Testis (tissue), 5 donors: ENCODE measurements at places on chromosomes 13 and 19. TPM values are rescaled to one million over a fixed set of nuclear protein-coding genes. Genes with fewer than 3 reads are reported as not detected.
A peak's percentile ranks its signal among the peaks of the same experiment; 100 is the strongest.

DNA sequence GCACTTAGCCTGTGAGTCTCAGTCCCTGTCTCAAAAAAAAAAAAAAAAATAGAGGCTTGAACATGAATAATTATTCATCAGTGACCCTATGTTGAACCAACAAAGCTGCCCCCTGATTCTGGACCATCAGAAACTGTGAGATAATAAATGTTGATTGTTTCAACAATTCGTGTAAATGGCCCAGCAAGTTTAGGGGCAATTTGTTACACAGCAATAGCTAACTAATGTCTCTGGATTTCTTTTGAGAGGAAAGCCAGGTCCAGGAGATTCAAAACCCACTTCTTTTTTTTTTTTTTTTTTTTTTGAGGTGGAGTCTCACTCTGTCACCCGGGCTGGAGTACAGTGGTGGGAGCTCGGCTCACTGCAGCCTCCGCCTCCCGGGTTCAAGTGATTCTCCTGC is 12.5 kb upstream of the TLE6 start:
- no peak overlapping the region for H3K27ac ChIP-seq
- no peaks in the 10 kb centered on the region for H3K27me3 ChIP-seq
- DNase-seq = no peak
- peaks cover 11% of the 10 kb centered on the region for H3K4me1 ChIP-seq

GRCh38 chr19:42323473-42323851 is 2.0 kb upstream of the MEGF8 start:
- no peaks in the 10 kb centered on the region for H3K27me3 ChIP-seq
- no peaks in the 10 kb centered on the region for H3K36me3 ChIP-seq
- no peak overlapping the region for H3K27ac ChIP-seq

DNA sequence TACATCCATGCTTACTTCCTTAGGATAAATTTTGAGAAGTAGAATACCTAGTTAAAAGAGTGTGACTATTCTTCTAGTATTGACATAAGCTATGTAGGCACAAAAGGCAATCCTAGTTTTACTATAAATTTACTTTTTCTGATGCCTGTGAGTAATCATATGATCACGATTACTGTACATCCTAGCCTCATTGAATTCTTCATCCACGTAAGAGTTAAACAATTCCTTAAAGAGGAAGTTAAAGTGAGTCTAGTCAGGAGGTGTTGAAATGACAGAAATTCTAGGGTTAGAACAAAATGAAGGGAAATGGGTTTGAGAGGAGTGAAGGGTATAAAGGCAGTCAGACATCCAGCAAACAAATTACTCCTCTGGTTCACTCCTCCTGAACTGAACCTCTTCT is at the start of gene ACOD1:
Gene ACOD1, plus strand, starts transcription at position 363 of the 400 bp plus-strand sequence. CDS start 48 bp downstream, outside the sequence.
- H3K27ac ChIP-seq = no peak within 1 kb of the TSS
- H3K27me3 ChIP-seq = no peaks in the 10 kb centered on the region
- no peaks in the 10 kb centered on the region for H3K4me1 ChIP-seq
- no peaks in the 10 kb centered on the region for H3K36me3 ChIP-seq
- DNase-seq = no peak

DNA sequence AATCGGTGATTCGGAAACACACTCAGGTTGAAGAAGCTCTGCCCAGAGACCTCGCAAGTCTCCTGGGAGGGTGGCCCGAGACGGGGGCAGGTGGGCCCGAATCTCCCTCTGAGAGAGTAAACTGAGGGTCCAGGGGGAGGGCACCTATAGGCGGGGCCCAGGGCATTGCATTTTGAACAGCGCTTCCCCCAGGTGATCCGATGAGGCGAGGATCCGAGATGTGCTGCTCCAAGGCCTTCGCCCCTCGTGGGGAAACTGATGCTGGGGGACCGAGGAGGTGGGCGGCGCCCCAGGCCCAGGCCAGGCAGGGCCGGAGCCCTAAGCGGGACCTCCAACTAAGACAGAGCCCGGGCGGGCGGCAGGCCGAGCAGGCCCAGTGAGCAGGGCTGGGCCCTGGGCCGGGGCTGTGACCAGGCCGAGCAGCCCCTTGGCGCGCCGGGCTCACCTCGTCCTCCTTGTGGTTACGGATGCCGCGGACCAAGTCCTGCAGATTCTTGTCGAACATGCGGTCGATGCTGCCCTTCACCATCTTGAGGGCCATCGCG is 500 bp downstream of the AP3D1 start:
- H3K4me3 ChIP-seq = peak overlapping the region; percentile 96
- peaks cover 16% of the 10 kb centered on the region for H3K4me1 ChIP-seq

DNA sequence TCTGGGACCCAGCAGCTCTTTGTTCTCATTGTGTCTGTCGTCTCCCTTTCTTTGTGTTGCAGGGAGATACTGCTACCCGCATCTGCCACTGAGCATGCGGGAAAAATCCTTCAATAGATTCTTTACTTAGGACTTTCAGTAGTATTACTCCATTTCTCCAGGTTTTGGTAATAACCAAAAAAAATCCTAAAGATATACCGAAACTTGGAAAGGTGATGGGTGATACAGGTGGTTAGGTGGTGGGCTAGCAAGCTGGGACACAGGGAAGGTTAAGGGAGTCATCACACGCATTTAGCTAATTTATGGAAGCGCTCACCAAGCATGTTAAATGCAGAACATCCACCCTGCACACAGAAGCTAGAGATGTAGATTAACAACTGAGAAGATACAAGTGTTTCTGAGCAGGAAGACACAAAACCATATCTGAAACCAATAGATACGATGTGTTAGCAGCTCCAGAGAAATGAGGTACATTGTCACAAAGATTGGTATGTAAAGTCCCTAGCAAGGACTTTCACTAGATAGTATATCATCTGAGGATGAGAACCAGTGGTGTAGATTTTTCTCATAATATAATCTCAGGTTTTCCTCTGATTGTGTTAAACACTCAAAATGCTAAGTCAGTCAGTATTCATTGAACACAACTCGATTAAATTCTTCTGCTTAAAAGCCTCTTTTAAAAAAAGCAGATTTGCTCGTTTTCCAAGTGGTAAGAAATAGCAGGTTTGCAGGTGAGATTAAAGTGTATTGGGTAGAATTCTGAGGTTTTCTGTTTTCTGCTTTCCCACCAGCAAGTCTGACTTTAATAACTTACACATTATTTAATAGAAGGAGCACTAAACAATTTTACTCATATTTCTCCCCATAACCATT is 1.2 kb upstream of the SLAIN1 start:
- peaks cover 11% of the 10 kb centered on the region for H3K4me1 ChIP-seq
- no peaks in the 10 kb centered on the region for H3K27me3 ChIP-seq

- no peaks in the 10 kb centered on the region for H3K4me1 ChIP-seq
- no peak overlapping the region for H3K27ac ChIP-seq
- no peak overlapping the region for H3K4me3 ChIP-seq
- no peaks in the 10 kb centered on the region for H3K36me3 ChIP-seq
Observed at GRCh38 chr19:38197937-38198704, 25.9 kb downstream of the DPF1 start.

- H3K4me3 ChIP-seq = no peak overlapping the region
- no peak overlapping the region for H3K27ac ChIP-seq
- H3K4me1 ChIP-seq = no peaks in the 10 kb centered on the region
- H3K27me3 ChIP-seq = no peaks in the 10 kb centered on the region
- DNase-seq = no peak
- H3K36me3 ChIP-seq = no peaks in the 10 kb centered on the region
Observed at GRCh38 chr13:66264971-66265370, 965.2 kb downstream of the PCDH9 start.

DNA sequence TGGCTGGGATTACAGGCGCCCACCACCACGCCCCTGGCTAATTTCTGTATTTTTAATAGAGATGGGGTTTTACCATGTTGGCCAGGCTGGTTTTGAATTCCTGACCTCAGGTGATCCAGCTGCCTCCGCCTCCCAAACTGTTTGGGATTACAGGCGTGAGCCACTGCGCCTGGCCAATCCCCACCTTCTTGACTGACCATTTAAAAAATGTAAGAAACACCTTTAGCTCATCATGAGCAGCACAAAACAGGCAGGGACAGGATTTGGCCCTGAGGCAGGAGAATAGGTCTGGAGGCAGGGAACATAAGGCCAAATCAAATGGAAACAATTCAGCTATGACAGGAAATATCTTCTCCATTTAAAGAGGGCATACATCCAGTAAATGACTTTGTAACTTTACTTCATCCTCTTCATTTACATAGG is 1.4 kb upstream of the MPV17L2 start:
- H3K4me3 ChIP-seq = peak overlapping the region; percentile 83
- no peaks in the 10 kb centered on the region for H3K36me3 ChIP-seq
- no peaks in the 10 kb centered on the region for H3K27me3 ChIP-seq
- peaks cover 15% of the 10 kb centered on the region for H3K4me1 ChIP-seq
- peak overlapping the region; percentile 90 for H3K27ac ChIP-seq

DNA sequence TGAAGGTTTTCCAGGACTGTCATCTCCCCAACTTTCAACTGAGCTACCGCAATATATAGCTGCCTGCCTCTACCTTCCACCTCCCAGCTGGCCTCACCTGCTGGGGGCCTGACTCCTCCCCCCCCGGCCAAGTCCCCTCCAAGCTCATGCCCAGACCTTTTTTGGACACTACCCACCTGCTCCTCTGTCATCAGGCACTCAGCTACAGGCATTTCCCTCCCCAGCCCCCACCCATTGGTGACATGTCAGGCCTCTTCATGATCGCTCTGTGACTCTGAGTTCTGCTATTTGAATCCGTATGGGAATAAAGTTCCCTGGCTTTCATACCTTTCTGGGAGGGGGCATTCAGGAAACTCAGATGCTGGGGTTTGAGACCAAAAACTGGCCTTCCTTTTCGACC is 1.8 kb downstream of the PRKACA start:
- no peaks in the 10 kb centered on the region for H3K27me3 ChIP-seq
- no peak for DNase-seq
- peak overlapping the region; percentile 92 for H3K4me3 ChIP-seq
- peaks cover 70% of the 10 kb centered on the region for H3K4me1 ChIP-seq
- no peaks in the 10 kb centered on the region for H3K36me3 ChIP-seq
- peak overlapping the region; percentile 90 for H3K27ac ChIP-seq

- DNase-seq = no peak
- H3K27me3 ChIP-seq = no peaks in the 10 kb centered on the region
- no peaks in the 10 kb centered on the region for H3K4me1 ChIP-seq
- H3K27ac ChIP-seq = no peak overlapping the region
Observed at GRCh38 chr19:28489126-28489660, 723.8 kb downstream of the UQCRFS1 start.

- H3K4me3 ChIP-seq = no peak overlapping the region
- no peaks in the 10 kb centered on the region for H3K27me3 ChIP-seq
- no peak for DNase-seq
- no peaks in the 10 kb centered on the region for H3K36me3 ChIP-seq
- no peaks in the 10 kb centered on the region for H3K4me1 ChIP-seq
- no peak overlapping the region for H3K27ac ChIP-seq
Observed at GRCh38 chr13:112347986-112348385, 28.2 kb upstream of the SPACA7 start.

DNA sequence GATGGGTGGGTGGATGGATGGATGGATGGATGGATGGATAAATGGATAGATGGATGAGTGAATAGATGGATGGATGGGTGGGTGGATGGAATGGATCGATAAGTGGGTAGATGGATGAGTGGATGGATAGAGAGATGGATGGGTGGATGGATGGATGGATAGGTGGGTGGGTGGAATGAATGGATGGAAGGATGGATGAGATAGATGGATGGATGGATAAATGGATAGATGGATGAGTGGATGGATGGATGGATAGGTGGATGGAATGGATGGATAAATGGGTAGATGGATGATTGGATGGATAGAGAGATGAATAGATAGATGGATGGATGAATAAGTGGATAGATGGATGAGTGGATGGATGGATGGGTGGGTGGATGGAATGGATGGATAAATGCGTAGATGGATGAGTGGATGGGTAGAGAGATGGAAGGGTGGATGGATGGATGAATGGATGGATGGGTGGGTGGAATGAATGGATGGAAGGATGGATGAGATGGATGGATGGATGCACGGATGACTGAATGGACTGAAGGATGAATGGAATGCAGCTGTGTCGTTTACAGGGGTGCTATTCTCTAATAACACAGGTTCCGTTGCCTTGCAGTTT is 21.8 kb downstream of the PRR22 start:
- no peaks in the 10 kb centered on the region for H3K36me3 ChIP-seq
- H3K4me1 ChIP-seq = no peaks in the 10 kb centered on the region
- H3K4me3 ChIP-seq = no peak overlapping the region
- DNase-seq = no peak
- no peaks in the 10 kb centered on the region for H3K27me3 ChIP-seq

DNA sequence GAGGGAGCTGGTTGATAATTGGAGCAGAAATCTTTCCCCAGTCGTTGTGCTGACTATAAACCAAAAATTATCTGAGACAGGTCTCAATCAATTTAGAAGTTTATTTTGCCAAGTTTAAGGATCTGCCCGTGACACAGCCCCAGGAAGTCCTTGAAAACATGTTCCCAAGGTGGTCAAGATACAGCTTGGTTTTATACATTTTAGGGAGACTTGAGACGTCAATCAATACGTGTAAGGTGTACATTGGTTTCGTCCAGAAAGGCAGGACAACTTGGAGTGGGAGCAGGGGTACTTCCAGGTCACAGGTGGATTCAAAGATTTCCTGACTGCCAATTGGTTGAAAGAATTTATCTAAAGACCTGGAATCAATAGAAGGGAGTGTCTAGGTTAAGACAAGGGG is 17.6 kb downstream of the CFAP97D2 start:
- H3K4me1 ChIP-seq = no peaks in the 10 kb centered on the region
- H3K27me3 ChIP-seq = no peaks in the 10 kb centered on the region
- no peak for DNase-seq
- H3K36me3 ChIP-seq = no peaks in the 10 kb centered on the region
- no peak overlapping the region for H3K4me3 ChIP-seq

DNA sequence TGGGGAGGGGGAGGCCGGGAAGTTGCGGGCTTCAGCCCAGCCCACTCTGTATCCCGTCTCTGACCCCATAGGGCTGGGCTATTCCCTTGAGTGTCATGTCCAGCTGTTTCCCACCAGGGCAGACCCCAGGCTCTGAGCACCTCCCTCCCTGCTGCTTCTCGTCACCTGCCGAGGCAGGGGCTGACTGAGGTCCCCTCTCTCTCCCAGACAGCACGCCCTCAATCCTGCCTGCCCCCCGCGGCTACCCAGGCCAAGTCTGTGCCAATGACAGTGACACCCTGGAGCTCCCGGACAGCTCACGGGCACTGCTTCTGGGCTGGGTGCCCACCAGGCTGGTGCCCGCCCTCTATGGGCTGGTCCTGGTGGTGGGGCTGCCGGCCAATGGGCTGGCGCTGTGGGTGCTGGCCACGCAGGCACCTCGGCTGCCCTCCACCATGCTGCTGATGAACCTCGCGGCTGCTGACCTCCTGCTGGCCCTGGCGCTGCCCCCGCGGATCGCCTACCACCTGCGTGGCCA is 625 bp downstream of the F2RL3 start:
- no peaks in the 10 kb centered on the region for H3K36me3 ChIP-seq
- peak; percentile 86 for DNase-seq
- H3K4me1 ChIP-seq = peaks cover 41% of the 10 kb centered on the region
- no peaks in the 10 kb centered on the region for H3K27me3 ChIP-seq
- H3K4me3 ChIP-seq = no peak overlapping the region
- no peak overlapping the region for H3K27ac ChIP-seq

DNA sequence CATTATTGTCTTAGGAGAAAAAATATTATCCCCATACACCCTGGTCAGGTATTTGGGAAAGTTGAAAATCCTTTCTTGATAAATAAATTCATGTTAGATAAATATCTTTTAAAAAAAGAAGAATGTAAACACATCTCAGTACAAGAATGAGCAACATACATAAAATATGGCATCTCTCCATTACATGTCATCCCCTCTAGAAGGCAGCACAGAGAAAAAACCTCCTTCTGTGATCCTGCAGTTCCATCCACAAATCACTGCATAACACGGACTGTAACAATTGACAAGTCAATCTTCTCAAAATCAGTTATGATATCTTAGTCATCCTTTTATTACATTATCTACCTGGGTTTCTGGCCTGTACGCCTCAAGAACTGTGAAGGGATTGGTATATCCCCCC is 683.9 kb upstream of the KLHL1 start:
- no peaks in the 10 kb centered on the region for H3K4me1 ChIP-seq
- DNase-seq = no peak
- H3K27ac ChIP-seq = no peak overlapping the region

Gene ACP5
- total RNA-seq = 4.2 TPM

Gene ZNF283
- total RNA-seq = 10.7 TPM

Gene KRTDAP
- total RNA-seq = 5.6 TPM

Gene FGF21
- total RNA-seq = not detected

Gene ZNF491
- 0.62 TPM for total RNA-seq

Gene RETN
- not detected for total RNA-seq
